Osteoblast (primary cell): ENCODE measurements at places on chromosomes 16 and 17. TPM values are rescaled to one million over a fixed set of nuclear protein-coding genes. Genes with fewer than 3 reads are reported as not detected.

The TEPSIN gene
- total RNA-seq = 16.6 and 18.0 TPM in 2 replicates

GRCh38 chr17:17056156-17056539 lies 13.9 kb downstream of the MPRIP start:
- peaks cover 44% of the 10 kb centered on the region for H3K4me1 ChIP-seq
- no peaks in the 10 kb centered on the region for H3K27me3 ChIP-seq
- DNase-seq = peak; percentile 95
- peaks cover 46% of the 10 kb centered on the region for H3K36me3 ChIP-seq
- peak overlapping the region; percentile 52 for H3K27ac ChIP-seq

The MLST8 gene
- 30.8 and 44.2 TPM in 2 replicates for total RNA-seq

GRCh38 chr16:85438981-85439685 lies 174.0 kb upstream of the GSE1 start:
- no peak overlapping the region for H3K27ac ChIP-seq
- no peak overlapping the region for H3K4me3 ChIP-seq
- no peak for DNase-seq
- H3K4me1 ChIP-seq = peaks cover 13% of the 10 kb centered on the region
- no peaks in the 10 kb centered on the region for H3K36me3 ChIP-seq
- H3K27me3 ChIP-seq = no peaks in the 10 kb centered on the region

- H3K27me3 ChIP-seq = peaks cover 17% of the 10 kb centered on the region
- H3K4me3 ChIP-seq = peak within 1 kb of the TSS; percentile 73
- no peaks in the 10 kb centered on the region for H3K36me3 ChIP-seq
- peak within 1 kb of the TSS; percentile 25 for H3K27ac ChIP-seq
- DNase-seq = peak; percentile 95
- peaks cover 3% of the 10 kb centered on the region for H3K4me1 ChIP-seq
Observed at GRCh38 chr17:70168977-70169708, at the start of gene KCNJ2. Gene KCNJ2 (plus strand): TSS chr17:70169532. CDS start chr17:70175040, 5,508 bp downstream.

DNA sequence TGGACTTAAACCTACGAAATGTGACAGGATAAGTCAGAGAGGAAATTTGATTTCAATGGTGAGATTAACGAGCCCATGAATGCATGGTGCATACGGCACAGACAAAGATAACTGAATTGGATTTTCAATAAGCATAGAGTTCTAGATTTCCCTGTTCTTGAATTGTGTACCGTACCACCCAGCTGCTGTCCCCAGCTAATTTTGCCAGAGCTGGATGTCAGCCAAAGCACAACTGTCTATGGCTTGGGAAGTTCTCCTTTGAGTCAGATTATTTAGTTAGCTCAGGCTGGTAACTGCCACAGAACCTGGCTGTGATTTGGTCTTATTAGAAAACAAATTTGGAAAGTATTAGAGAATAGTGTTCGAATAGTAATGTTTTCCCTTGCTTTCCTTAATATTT lies 143.1 kb downstream of the CDH13 start:
- H3K36me3 ChIP-seq = no peaks in the 10 kb centered on the region
- DNase-seq = no peak
- no peaks in the 10 kb centered on the region for H3K4me1 ChIP-seq
- no peaks in the 10 kb centered on the region for H3K27me3 ChIP-seq
- H3K4me3 ChIP-seq = no peak overlapping the region

GRCh38 chr16:49643429-49644144 lies 212.3 kb downstream of the ZNF423 start:
- peak overlapping the region; percentile 46 for H3K4me3 ChIP-seq
- H3K4me1 ChIP-seq = peaks cover 55% of the 10 kb centered on the region
- no peaks in the 10 kb centered on the region for H3K36me3 ChIP-seq
- H3K27ac ChIP-seq = peak overlapping the region; percentile 89
- no peaks in the 10 kb centered on the region for H3K27me3 ChIP-seq
- DNase-seq = peak; percentile 97
